HT1080 (cell line): ENCODE measurements at places on chromosomes 12 and 14.

- DNase-seq = no peak
Measured at GRCh38 chr12:3713483-3713882, 39.4 kb downstream of the CRACR2A start.

- DNase-seq = no peak
Measured at GRCh38 chr12:131114271-131114670, 160.6 kb downstream of the ADGRD1 start.

DNA sequence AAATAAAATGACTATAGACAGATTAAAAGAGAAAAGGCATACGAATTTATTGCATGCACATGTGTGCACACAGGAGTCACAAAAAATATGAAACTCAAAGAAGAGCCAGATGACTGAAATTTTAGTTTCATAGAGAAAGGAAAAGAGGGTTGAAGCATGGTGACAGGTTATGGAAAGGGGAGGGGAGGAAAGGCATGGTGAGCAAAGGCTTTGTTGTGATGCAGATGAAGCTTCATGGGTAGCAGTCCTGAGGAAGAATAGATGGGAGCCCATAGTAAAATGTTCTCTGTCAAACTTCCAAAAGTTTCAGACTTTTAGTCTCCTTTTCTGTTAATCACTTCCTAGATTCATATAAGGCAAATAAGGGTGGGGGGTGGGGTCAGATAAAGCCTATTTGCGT is 612.7 kb upstream of the ATP2B1 start:
- DNase-seq = no peak

DNA sequence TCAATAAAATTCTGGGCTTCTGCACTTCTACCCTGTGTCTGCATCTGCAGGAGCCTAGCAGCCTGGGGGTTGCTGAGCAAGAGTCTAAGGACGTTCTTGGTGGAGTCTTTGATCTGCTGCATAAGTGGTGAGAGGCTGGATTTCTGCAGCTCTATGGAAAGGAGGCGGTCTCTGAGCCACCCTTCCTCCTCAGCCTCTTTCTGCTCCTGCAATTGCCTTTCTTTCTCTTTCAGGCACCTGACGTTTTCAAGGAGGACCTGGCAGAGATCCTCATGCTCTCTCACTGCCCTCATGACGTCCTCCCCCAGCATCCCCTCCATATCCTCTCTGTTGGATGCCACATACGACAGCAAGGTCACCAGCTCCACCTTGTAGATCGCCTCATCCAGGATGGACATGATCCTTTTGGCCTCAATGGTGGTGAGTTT is 13.6 kb upstream of the TPCN1 start:
- peak; percentile 37 for DNase-seq

GRCh38 chr12:93844164-93844784 is 167.1 kb downstream of the CRADD start:
- DNase-seq = no peak

DNA sequence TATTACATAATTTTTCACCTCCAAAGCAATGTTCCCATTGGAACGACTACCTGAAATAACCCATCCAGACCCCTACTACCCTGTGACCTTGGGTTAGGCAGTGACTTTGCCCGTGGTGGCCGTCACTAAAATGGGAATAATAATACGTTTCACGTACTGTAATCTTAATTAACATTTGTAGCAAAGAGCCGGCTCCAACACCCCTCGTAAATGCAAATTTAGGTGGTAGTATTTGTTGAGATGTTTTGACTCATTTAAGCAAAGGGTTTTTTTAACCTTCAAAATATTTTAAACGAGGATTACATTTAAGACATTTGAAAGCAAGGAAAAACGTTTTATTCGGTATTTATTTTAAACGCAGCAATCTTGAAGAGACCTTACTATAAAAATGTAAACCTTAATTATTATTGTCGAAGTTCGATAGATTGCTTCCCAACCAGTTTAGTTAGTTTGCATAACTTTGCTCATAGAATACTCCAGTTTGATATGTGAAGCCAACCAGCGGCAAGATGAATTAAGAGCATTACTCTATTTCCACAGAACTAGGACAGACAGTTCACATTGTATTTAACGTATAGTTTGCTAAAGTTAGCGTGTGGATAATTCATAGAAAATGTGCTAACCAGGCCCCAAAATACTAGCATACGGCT is 1.4 kb upstream of the ARID2 start:
- no peak for DNase-seq

- DNase-seq = no peak
Measured at GRCh38 chr12:110234331-110234751, 46.7 kb upstream of the ATP2A2 start.

GRCh38 chr14:75088566-75089373 is 19.3 kb downstream of the ZC2HC1C start:
- DNase-seq = peak; percentile 68

GRCh38 chr12:15522574-15523187 is 200.4 kb downstream of the PTPRO start:
- peak; percentile 26 for DNase-seq

- DNase-seq = no peak
Measured at GRCh38 chr12:80607361-80608135, 99.9 kb upstream of the MYF6 start.

- no peak for DNase-seq
Measured at GRCh38 chr12:96482086-96482485, 7.3 kb upstream of the CFAP54 start.

DNA sequence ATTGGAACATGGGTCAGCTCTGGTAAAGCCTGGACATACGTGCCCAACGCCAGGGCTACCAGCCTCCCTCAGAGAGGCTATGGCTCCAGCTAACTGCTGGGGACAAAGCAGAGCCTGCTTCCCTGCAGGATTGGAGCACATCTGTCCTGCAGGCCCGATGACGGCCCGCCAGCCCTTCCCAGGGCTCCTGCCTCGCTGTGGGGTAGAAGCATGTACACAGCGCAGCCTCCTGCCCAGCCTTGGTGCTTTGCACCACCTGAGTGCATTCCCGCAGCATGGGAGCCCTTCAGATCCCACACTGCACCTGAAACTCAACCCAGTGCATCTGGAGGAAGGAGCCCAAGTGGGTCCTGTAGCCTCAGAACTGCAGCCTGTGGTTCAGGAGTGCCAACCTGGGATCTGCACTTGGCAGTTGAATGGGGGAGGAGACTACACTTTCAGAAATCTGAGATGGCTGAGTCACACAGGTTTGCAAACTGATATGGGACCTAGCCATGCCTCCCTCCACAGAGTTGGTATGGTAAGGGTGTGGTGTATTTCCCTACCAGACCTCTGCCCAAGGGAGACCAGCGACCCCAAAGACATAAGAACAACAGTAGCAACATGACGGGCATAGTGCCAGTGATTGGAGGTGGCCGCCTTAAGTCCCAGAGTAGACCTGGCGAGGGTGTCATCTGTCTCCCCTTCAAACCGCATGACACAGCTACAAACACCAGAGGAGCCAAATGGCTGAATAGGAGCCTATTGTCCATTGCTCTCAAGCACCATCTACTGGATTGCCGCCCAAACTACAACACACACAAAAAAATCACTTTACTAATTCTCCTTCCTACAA is 273.9 kb upstream of the MIS18BP1 start:
- peak; percentile 62 for DNase-seq

GRCh38 chr12:3523728-3524127 is 32.7 kb downstream of the PRMT8 start:
- DNase-seq = no peak
